ENCODE measurements at places on chromosomes 16 and 17.

DNA sequence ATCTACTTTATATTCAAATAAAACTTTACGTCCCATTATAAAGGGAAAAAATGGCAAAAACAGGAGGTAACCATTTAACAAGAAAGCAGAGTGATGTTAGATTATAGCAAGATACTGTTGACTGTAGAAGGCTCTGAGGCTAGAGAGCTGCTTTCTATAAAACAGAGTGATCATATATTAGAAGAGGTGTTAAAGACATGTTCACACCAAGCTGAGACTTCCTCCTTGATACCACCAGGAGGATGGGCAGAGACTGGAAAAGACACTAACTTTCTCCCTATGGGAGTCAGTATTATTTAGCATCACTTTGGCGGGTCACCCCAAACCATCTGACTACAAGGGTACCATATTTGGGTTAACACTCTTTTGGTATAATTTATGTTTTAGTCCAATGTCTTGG is 687 bp upstream of the CIITA start:
- no peak for DNase-seq

DNA sequence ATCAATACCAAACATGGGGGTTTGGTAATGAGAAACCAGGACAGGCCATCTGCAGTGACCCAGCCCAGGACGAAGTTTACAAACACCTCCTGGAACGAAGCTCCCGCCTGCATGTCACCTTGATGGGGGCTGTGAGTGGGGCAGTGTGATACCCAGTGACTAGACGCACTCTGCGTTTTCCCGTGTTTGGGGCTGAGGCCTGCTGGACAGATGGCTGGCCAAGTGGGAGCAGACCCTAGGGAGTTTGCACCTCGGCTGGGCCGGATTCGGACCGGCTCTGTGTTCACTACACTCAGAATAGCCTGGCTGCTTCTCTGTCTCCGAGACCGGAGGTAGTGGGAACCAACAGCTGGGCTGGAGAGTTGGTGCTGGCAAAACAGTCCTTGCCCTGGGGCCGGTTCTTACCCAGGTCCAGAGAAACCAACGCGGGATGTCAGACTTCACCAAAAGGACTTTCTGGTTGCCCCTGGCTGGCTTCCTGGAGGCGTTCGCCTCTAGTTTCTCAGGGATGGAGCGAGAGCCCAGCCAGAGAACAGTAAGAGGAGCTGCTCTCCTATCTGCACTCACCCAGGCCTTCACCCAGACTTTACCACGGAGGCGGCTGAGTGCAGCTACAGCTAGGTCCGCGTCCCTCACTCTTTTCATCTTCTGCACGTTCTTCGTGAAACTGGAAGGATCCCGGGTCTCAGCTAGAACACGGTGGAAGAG is 20.4 kb downstream of the CARHSP1 start:
- DNase-seq, result no peak

GRCh38 chr16:68396481-68396880 is 51.8 kb downstream of the SMPD3 start:
- peak; percentile 65 for DNase-seq

DNA sequence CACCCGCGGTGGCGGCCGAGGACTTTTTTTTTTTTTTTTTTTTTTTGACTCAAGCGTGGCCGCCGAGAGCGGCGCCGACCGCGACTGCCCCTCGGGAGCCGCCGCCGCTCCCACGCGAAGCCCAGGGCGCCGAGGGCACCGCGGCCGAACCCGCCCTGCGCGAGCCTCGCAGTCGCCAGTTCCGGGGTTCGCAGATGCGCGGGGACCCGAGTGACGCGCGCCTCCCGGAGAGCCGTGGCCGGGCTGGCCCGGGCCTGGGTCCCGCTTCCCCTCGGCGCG is 1.1 kb downstream of the METRNL start:
- no peak for DNase-seq

GRCh38 chr17:37520174-37520573 is 30.5 kb downstream of the DUSP14 start:
- DNase-seq, result no peak

DNA sequence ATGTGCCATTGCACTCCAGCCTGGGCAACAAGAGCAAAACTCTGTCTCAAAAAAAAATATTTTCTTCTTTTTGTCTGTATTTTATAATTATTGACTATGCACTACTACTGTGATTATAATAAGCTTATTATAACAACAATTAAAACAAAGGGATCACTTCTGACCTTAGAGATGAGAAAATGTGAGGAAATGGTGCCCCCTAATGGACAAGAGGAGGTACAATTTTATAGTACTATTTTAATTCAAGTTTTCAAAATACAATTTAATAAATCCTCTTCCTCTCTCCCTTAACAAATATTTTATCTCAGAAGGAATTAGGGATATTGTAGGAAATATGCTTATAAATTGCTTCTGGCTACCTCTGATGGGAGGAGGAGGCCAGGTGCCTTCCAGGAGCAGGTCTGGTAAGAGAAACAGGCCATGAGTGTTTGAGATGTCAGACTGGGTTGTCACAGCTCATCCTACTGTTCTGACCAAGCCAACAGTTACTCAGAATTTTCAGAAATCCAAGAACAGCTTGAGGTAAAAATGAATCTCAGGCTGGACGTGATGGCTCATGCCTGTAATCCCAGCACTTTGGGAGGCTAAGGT is 14.0 kb downstream of the VPS53 start:
- no peak for DNase-seq

- DNase-seq, result peak; percentile 64
These were observed 1.3 kb upstream of the ACTG1 start for GRCh38 chr17:81513753-81514488.

GRCh38 chr17:44892250-44892649 is 7.0 kb downstream of the EFTUD2 start:
- no peak for DNase-seq

All from activated CD8-positive, alpha-beta memory T cell treated with anti-CD3 and anti-CD28 coated beads, Interleukin-2, amount 10 ng/mL, durations not matched to agents 7 days and 5 days (primary cell).